ENCODE measurements at places on chromosomes 5 and 9.

- DNase-seq = no peak
Measured at GRCh38 chr9:98886691-98887229, 56.9 kb upstream of the COL15A1 start.

DNA sequence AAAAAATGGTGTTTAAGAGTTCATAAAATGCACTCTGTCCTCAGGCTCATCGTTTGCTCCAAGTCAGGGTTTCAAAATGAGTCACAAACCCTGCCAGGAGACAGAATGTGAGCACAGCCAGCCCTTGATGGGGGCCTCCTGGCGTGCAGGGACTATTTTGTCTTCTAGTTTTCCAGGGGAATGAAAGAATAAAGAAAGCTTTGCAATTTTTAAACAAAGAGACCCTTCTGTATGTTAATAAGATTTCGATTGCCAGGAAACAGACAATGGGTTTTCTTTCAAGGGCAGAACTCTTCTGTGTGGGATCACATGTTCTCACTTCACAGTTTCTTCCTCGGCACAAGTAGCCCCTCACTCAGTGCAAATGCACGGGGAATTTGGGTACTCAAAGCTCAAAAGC, 121.4 kb upstream of the C6 start:
- no peak for DNase-seq

GRCh38 chr5:80408484-80409366, 861 bp downstream of the ZFYVE16 start:
- peak; percentile 83 for DNase-seq

GRCh38 chr9:121684381-121685145, 33.1 kb downstream of the DAB2IP start:
- DNase-seq = peak; percentile 81

GRCh38 chr5:173456181-173456580, 128.0 kb upstream of the STC2 start:
- no peak for DNase-seq

Data from pancreas (tissue), 10 donors.